ENCODE measurements at places on chromosomes 5 and 9. TPM values are rescaled to one million over a fixed set of nuclear protein-coding genes. Genes with fewer than 3 reads are reported as not detected.

DNA sequence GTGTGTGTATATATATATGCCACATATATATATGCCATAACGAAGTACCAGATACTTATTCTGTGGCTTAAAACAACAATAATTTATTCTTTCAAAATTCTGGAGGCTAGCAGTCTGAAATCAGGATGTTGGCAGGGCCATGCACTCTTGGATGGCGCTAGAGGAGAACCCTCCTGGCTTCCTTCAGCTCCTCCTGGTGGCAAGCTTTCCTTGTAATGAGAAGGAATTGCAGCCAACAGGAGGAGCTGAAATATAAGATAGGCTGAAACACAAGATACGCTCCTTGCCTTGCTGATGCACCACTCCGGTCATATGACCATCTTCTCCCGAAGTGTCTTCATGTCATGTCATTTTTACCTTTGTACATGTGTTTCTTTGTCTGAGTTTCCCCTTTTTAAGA is 368.1 kb upstream of the CTNND2 start:
- DNase-seq, result no peak

DNA sequence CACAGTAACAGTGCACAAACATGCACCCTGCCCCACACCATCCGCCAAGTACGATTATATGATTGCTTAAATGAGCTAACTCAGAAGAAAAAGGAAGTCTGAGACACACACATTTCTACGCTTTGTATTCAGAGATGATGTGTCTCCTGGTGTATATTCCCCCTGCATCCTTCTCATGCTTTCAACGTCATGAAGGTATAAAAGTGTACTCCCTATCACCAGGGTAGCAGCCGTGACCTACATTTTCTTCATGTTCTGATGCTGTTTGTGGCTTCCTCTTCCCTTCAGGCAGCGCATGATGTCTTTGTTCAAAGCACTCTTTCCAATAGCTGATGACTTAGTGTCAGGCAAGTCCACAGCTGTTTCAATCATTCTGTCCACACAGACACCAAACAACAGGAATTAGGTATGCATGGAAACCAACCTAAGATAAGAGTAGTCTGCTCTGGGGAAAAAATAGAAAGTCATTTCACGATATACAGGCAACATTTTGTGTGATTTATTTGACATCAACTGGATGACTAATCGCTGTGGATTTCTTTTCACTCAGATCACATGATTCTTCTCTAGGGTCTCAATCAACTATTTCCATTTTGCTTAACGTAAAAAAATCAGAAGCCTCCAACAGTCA is 269.4 kb upstream of the PTGER4 start:
- DNase-seq, result no peak

DNA sequence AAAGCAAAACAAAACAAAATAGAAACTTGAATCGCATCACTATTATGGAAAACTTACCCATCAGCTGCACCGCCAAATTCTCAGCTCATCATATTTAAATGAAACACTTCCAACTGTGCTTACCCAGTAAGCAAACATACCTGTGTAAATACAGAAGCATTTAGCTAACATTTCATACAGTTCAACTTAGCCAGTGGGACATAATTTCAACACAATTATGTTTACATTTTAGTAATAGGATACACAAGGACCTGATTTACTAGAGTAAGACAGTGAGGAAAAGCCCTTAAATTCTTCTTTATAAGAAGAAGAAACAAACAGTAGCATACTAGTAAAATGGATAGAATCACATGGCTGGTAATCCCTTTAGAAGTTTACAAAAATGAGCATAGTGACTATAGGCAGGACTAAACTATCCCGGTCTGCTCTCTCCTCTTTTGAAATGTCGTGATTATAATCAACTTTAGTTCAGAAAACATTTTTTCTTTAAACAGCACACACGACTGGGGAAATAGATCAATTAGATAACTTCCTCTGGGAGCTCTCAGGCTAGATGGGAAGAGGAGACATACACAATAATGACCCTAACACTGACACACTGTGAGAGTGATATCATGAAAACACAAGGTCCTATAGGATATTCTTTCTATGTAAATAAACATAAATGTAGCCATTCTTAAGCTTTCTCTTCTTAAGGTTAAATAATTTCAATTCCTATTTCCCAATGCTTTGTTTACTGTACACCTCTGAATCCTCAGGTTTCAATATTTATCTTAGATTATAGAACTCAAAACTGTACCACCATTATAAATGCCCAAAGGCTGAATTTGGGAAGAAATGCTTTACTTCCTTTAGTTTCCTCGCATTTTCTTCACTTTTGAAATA is 15.9 kb upstream of the CDC20B start:
- no peak for DNase-seq

GRCh38 chr5:8561224-8561840 is 692.4 kb downstream of the MTRR start:
- no peak for DNase-seq

GRCh38 chr5:40634154-40634553 is 45.6 kb upstream of the PTGER4 start:
- DNase-seq, result no peak

The SLCO6A1 gene
- total RNA-seq, result not detected

All from esophagus squamous epithelium (tissue), 5 donors.